Naive thymus-derived CD4-positive, alpha-beta T cell (primary cell): ENCODE measurements at places on chromosomes 5 and 9. TPM values are rescaled to one million over a fixed set of nuclear protein-coding genes. Genes with fewer than 3 reads are reported as not detected.

GRCh38 chr9:2053883-2054845 is 39.0 kb downstream of the SMARCA2 start:
- H3K36me3 ChIP-seq: peaks cover 10% of the 10 kb centered on the region
- H3K27ac ChIP-seq: peak overlapping the region; percentile 60
- peak; percentile 79 for DNase-seq

GRCh38 chr5:137566780-137567179 is 67.7 kb upstream of the SPOCK1 start:
- no peak overlapping the region for H3K4me3 ChIP-seq
- no peak overlapping the region for H3K27ac ChIP-seq
- no peak for DNase-seq
- no peaks in the 10 kb centered on the region for H3K27me3 ChIP-seq

DNA sequence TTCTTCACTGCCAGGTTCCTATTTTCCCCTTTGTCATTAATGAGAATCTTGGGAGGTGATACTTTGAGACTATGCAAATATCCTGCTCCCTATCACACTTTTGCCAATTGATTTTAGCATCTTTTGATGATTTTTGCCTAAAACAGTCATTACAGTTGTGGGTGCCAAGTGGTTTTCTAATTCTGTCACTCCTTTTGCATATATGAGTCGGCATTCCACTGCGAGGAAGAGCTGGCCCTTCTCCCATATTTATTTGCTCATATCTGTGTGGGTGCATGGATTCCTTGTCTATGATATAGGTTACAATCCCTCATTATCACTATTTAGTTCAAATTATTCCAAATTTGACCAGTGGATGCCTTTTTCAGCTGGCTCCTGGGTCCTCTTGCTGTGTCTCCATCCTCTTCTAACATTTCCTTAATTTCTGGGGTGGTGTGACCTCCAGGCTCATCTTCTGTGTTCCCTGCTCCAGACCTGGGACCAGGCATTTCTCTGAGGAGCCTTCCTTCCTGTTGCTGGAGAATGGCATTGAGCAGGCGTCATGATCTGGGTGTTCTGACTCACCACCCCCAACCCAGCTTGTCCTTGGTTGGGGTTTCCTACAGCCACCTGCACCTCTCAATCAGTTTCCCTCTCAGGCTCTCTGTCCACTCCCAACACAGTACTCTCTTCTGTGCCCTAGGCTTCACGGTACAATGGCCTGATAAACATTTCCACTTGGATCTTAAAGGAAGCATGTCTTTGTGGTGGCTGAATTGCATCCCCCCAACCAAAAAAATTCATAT is 106.7 kb downstream of the NXNL2 start:
- no peak overlapping the region for H3K4me3 ChIP-seq
- no peaks in the 10 kb centered on the region for H3K4me1 ChIP-seq
- no peaks in the 10 kb centered on the region for H3K36me3 ChIP-seq
- H3K27me3 ChIP-seq: no peaks in the 10 kb centered on the region
- H3K27ac ChIP-seq: no peak overlapping the region

- H3K4me1 ChIP-seq: peaks cover 12% of the 10 kb centered on the region
- H3K27me3 ChIP-seq: peaks cover 13% of the 10 kb centered on the region
- no peak overlapping the region for H3K27ac ChIP-seq
Observed at GRCh38 chr9:124021385-124021769, 9.8 kb downstream of the LHX2 start.

DNA sequence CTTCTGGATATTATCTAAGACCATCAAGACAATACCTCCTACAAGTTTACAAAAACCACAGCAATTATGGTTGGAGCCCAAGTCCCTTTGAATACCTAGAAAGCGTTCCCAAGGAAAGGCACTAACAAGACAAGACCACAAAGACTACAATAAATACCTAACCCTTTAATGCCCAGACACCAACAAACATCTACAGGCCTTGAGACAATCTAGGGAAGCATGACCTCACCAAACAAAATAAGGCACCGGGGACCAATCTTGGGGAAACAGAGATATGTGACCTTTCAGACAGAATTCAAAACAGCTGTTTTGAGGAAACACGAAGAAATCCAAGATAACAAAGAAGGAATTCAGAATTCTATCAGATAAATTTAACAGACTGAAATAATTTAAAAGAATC is 37.8 kb downstream of the OXCT1 start:
- H3K36me3 ChIP-seq: peaks cover 16% of the 10 kb centered on the region
- H3K27me3 ChIP-seq: no peaks in the 10 kb centered on the region
- H3K4me3 ChIP-seq: no peak overlapping the region
- H3K27ac ChIP-seq: no peak overlapping the region
- no peak for DNase-seq

DNA sequence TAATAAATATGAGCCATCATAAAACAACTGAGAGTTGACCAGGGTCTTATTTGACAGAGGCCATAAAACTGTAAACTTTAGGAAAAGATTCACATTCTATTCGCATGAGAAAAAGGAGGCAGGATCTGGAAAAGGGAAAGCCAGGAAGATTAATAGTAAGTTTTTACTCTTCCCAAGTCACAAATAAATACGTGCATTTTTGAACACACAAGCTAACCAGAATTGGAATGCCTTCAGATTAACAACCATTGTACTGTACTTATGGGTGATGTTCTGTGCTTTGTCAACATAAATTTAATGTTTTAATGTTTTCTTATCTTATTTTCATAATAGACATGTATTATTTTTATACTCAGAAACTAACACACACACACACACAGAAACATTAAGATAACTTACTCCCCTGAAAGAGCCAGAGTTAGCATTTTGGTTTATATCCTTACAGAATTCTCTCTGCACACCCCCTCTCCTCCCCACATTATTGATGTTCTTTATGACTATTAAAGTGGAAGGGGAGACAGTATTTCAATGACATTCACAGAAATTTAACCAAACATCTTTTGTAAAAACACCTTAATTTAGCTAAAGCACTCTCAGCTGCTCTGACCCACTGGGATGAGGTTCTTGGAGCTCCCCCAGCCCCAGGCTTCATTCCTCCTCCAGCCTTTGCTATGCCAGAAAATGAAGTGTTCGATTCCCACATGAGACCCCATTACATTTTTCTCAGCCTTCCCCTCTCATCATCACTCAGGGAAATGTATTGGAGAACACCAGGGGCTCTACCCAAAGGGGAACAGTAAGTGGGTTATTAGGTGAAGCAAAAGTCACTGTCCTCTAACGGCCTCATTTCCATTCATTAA is 155.5 kb downstream of the ESM1 start:
- H3K27ac ChIP-seq: no peak overlapping the region
- H3K4me3 ChIP-seq: no peak overlapping the region
- no peaks in the 10 kb centered on the region for H3K4me1 ChIP-seq
- DNase-seq: no peak
- H3K27me3 ChIP-seq: no peaks in the 10 kb centered on the region

- no peak for DNase-seq
- H3K4me3 ChIP-seq: no peak overlapping the region
- peak overlapping the region; percentile 66 for H3K27ac ChIP-seq
Observed at GRCh38 chr9:130129432-130130061, 42.7 kb upstream of the NCS1 start.

- no peak overlapping the region for H3K4me3 ChIP-seq
- DNase-seq: no peak
- H3K27me3 ChIP-seq: no peaks in the 10 kb centered on the region
- no peak overlapping the region for H3K27ac ChIP-seq
- no peaks in the 10 kb centered on the region for H3K36me3 ChIP-seq
- no peaks in the 10 kb centered on the region for H3K4me1 ChIP-seq
Observed at GRCh38 chr5:71974165-71974564, 133.1 kb upstream of the MAP1B start.

DNA sequence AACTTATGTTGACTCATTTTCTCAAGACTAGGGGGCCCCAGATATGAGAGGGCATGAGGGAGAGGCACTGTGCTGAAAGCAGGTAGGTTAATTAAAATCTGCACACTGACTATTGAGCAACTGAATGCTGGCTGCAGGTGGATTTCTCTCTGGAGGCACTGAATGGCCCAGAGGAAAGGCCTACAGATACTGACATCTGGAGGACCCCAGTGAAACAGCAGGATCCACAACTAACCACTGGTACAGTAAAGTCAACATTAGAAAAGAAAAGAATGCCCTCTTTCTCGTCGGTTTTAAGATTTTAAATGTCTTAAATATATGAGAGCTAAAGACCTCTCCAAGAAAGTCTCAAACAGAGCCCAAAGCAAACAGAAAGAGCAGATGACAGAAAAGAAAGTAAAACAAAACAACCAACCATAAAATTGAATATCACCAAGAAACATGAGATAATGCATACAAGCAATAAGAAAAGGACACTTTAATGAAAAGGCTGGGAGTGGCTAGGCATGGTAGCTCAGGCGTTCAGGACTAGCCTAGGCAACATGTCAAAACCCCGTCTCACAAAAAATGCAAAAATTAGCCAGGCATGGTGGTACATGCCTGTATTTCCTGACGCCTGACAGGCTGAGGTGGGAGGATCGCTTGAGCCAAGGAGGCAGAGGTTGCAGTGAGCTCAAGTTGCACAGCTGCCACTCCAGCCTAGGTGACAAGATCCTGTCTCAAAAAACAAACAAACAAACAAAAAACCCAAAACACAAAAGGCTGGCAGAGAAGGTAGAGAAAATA is 43.3 kb downstream of the PUM3 start:
- H3K4me3 ChIP-seq: no peak overlapping the region
- DNase-seq: no peak
- H3K27me3 ChIP-seq: no peaks in the 10 kb centered on the region
- H3K36me3 ChIP-seq: peaks cover 4% of the 10 kb centered on the region
- H3K27ac ChIP-seq: no peak overlapping the region
- H3K4me1 ChIP-seq: no peaks in the 10 kb centered on the region

- no peaks in the 10 kb centered on the region for H3K36me3 ChIP-seq
- H3K27ac ChIP-seq: no peak overlapping the region
- no peaks in the 10 kb centered on the region for H3K4me1 ChIP-seq
- H3K27me3 ChIP-seq: no peaks in the 10 kb centered on the region
Observed at GRCh38 chr9:110641293-110641692, 27.3 kb upstream of the MUSK start.

GRCh38 chr9:130519927-130520326 is 59.5 kb upstream of the FUBP3 start:
- no peak overlapping the region for H3K4me3 ChIP-seq
- no peaks in the 10 kb centered on the region for H3K27me3 ChIP-seq
- H3K36me3 ChIP-seq: no peaks in the 10 kb centered on the region

DNA sequence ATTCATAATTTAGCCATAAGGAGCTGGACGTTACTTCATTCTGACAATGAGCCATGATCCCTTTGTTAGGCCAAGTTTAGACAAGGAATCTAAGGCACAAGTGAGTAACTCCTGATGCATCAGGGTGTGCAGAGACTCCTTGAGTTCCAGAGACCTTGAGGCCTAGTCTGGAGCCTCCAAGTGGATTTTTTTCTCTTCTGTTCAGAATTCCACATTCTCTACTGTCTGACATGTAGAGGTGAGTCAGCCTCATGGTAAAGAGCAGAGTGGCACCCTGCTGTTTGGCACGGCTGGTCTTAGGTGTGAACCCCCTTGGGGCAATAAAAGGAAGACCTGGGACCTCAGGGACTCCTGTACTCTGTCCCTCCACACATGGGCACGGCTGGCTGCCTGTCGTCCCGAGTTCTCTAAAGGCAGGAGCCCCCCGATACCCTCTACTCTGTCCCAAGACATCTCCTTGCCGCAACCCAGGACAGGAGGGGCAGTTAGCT is 22.0 kb upstream of the TGFBI start:
- H3K36me3 ChIP-seq: no peaks in the 10 kb centered on the region
- no peaks in the 10 kb centered on the region for H3K4me1 ChIP-seq
- no peaks in the 10 kb centered on the region for H3K27me3 ChIP-seq
- no peak overlapping the region for H3K27ac ChIP-seq
- DNase-seq: no peak
- H3K4me3 ChIP-seq: no peak overlapping the region

GRCh38 chr5:34657274-34657921 is 1.3 kb downstream of the RAI14 start:
- DNase-seq: no peak
- H3K4me1 ChIP-seq: peaks cover 8% of the 10 kb centered on the region
- H3K27ac ChIP-seq: no peak overlapping the region
- no peaks in the 10 kb centered on the region for H3K36me3 ChIP-seq
- peaks cover 8% of the 10 kb centered on the region for H3K27me3 ChIP-seq

DNA sequence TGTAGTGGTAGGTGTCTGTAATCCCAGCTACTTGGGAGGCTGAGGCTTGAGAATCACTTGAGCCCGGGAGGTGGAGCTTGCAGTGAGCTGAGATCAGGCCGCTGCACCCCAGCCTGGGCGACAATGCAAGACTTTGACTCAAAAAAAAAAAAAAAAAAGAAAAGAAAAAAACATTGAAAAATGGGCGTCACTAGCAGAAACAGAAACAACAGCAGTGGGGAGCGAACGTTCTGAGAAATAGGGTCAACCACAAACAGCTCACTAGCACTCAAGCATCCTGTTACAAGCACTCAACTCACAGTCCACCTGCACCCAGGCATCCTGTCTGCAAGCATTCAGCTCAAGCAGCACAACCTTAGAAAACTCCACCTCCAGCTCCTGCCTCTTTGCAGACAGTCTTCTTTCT is 17.2 kb downstream of the TRIM14 start:
- H3K36me3 ChIP-seq: peaks cover 4% of the 10 kb centered on the region
- peak; percentile 74 for DNase-seq
- H3K27me3 ChIP-seq: no peaks in the 10 kb centered on the region
- H3K4me3 ChIP-seq: peak overlapping the region; percentile 31
- peaks cover 91% of the 10 kb centered on the region for H3K4me1 ChIP-seq
- H3K27ac ChIP-seq: peak overlapping the region; percentile 78

DNA sequence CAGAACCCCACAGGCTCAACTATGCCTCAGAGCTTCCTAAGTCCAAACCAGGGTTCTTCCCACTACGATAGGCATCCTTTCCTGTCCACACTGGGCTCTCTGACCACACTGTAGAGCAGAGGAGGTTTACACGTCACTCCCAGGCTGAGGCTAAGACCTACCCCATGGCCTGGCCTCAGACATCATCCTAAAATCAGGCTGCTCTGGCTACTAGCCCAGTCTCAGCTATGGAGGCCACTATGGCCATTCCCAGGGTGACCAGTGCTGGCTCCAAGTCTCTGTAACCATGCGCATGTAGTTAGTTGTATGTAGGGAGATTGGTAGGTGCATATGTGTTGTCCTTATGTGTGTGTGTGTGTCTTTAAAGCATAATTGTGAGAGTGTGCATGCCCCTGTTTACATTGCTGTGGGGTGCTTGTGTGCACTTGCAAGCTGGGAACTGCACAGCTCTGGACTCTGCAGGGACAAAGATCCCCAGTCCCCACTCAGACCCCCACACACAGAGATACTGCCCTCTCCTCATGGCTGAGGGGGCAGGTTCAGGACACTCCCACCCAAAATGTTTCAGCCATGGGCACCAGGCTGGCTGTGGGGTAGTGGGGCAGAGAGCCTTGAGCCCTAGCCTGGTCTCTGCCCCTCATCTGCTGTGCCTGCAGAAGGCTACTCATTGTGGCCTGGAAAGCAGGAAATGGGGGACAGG is 12.3 kb downstream of the PDLIM4 start:
- no peaks in the 10 kb centered on the region for H3K36me3 ChIP-seq
- peaks cover 4% of the 10 kb centered on the region for H3K4me1 ChIP-seq
- no peaks in the 10 kb centered on the region for H3K27me3 ChIP-seq
- no peak overlapping the region for H3K4me3 ChIP-seq
- H3K27ac ChIP-seq: no peak overlapping the region

GRCh38 chr5:113615708-113616107 is 102.2 kb downstream of the YTHDC2 start:
- DNase-seq: no peak
- H3K36me3 ChIP-seq: no peaks in the 10 kb centered on the region
- no peak overlapping the region for H3K4me3 ChIP-seq
- no peaks in the 10 kb centered on the region for H3K27me3 ChIP-seq
- no peaks in the 10 kb centered on the region for H3K4me1 ChIP-seq

QRFP gene
- not detected for total RNA-seq

PRSS3 gene
- total RNA-seq: not detected in 2 replicates

DNAJB5 gene
- total RNA-seq: 3.7 and 3.9 TPM in 2 replicates

SHROOM1 gene
- total RNA-seq: 0.11 TPM

CD180 gene
- 6.4 TPM for total RNA-seq

IRX2 gene
- not detected for total RNA-seq

RFESD gene
- total RNA-seq: 8.8 TPM

HACD4 gene
- total RNA-seq: 13.6 TPM

PCDHA8 gene
- total RNA-seq: not detected

LAMC3 gene
- total RNA-seq: 4.5 TPM
